ENCODE measurements at places on chromosomes 3 and 15.

DNA sequence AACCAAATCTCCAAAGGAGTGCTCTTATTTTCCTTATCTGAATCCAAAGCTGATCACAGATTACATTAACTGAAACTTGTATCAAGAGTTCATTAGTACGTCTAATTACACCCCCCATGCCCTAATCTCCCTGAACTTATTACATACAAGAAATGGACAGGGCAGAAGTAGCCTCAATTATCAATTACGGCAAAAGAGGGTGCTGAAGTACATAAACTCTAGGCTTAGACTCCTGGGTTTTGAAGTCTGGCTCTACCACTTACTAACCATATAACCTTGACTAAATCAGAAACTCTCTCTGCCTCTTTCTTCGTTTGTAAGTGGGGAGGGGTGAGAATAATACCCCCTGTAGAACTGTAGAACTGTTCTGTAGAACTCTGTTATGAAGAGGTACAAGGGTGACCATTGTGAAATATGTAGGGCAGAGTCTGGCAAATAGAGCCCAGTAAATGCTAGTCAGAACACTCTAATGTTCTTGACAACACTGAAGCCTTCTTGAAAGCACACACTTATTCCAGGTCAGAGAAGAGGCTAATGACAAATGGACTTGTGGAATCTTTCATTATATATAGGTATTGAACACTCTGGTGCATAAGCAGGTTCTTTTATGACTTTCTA is 19.6 kb upstream of the OR5K4 start:
- no peak for DNase-seq

- DNase-seq: no peak
Measured at GRCh38 chr15:55222588-55222987, 25.8 kb upstream of the RSL24D1 start.

DNA sequence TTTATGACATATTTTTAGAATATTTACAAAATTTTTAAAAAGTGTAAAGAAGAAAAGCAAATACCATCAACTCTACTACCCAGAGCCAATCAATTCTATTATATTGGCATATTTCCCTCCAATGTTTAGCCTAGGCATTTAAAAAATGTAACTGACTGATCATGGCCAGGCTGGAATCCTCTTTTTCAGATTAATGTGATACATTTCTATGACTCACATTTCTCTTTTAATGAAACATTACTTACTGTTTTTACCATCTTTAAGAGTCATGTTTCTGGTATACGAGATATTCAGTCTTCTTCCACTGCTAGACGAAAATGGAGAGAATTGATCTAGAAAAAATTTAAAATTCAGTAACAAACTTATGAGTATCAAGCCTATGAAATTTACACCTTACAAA is 53.4 kb upstream of the DCUN1D1 start:
- no peak for DNase-seq

DNA sequence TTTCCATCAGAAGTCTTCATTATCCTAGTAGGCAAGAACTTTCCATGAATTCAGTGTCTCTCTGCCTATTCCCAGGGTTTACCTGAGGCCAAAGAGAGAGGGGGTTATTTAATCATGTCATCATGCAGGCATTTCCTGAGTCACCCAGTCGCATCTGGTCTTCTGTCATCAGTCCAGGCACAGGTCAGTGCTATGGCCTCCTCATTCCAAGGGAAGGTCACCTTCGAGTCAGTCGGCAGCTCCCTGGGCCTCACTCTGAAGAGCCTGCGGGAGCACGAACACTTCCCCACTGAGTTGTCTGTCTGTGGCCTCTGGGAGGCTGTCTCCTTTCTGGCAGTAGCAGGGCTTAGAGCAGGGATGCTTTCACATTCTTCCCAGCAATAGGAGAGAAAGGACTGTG is 26.2 kb upstream of the LRTM1 start:
- no peak for DNase-seq

GRCh38 chr3:174820885-174821284 is 38.2 kb upstream of the NAALADL2 start:
- no peak for DNase-seq

DNA sequence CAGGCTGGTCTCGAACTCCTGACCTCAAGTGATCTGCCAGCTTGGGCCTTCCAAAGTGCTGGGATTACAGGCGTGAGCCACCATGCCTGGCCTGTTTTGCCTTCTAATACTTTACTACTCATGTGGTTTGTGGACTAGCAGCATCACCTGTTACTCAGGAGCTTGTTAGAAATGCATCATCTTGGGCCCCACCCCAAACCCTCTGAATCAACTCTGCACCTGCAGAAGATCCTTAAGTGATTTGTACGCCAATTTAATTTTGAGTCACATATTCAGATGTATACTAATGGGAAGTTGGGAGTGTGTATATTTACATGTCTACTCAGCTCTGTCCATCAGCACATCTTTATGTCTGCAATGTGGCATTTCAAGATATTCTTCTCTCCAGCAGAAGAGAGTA is 6.1 kb downstream of the TBC1D21 start:
- no peak for DNase-seq

DNA sequence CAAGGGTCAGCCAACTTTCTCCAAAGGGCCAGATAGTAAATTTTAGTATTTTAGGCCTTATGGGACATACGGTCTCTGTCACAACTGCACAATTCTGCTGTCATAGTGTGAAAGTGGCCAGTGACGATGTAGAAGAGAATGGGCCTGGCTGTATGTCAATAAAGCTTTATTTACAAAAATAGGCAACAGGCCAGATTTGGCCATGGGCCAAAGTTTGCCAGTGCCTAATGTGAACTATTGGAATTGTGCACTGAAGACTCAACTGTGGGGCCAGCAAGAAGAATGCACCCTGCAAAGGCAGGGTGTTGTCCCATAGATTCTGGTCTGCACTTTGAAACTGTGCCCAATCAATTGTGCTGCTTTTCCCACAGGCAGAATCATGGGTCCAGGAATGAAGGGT is 69.4 kb upstream of the PRR23E start:
- DNase-seq: no peak

DNA sequence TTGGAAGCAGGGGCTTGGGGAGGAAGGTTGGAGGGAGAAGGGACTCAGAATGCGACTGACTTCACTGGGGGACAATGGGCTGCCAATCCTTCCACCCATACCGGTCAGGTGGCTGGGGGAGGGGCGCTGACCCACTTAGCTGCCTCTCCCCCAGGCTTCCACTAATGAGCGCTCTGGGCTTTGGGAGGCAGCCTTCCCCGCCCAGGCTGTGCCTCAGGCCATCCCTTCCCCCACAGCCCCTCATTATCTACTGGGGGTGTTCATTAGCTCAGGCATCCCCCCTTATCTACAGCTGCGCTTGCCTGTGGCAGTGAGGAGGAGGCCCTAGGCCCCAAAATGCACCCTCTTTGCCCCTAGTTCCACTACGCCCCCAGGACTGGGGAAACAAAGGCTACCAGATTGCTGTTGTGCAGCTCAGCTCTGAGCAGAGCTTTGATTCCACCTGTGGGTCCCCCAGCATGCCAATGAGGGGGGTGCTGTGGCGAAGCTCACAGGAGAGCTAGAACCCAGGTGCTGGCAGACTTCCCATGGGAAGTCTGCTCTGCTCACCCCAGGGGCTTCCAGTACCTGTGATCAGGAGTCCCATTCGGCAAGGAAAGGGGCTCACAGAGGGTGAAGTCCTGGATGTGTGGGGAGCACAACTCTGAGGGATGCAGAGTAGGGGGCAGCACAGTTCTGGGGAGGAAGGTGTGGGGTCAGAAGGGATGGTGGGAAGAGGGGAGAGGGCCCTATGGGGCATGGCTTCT is 29.4 kb upstream of the SEMA3F start:
- DNase-seq: no peak

DNA sequence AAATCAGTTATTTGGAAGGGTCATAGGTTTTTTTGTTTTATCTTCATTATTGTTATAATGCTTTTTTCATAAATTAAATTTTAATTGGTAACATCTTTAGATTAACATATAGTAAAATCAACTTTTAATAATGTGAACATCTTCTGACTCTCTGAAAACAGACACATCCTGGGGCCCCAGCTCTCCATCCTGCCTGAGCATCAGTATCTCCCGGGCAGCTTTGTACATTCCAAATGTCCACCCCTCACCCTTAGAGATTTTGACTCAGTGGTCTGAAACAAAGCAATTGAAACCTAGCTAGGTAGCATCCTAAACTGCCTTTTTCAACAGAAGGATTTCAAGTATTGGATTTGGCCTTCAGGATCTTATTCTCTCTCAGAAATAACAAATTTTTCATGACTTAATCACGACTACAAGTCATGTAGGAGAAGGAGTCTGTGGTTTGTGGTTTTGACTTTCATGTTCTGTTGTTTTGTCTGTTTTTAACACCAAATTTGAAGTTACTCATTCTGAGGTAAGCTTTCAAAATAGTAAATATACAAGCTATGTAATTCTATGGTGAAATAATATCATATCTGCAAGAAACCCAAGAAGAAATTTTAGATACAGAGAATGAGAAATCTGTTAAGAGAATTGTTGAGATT is 147.3 kb upstream of the UBE2E2 start:
- no peak for DNase-seq

GRCh38 chr3:168850109-168850508 is 754.4 kb upstream of the GOLIM4 start:
- DNase-seq: no peak

GRCh38 chr3:62749657-62750056 is 125.6 kb downstream of the CADPS start:
- DNase-seq: no peak

- no peak for DNase-seq
Measured at GRCh38 chr15:47266566-47266965, 450.7 kb upstream of the SEMA6D start.

- no peak for DNase-seq
Measured at GRCh38 chr3:114804099-114804498, 343.0 kb downstream of the ZBTB20 start.

- no peak for DNase-seq
Measured at GRCh38 chr15:100903168-100903554, 16.0 kb upstream of the LRRK1 start.

DNA sequence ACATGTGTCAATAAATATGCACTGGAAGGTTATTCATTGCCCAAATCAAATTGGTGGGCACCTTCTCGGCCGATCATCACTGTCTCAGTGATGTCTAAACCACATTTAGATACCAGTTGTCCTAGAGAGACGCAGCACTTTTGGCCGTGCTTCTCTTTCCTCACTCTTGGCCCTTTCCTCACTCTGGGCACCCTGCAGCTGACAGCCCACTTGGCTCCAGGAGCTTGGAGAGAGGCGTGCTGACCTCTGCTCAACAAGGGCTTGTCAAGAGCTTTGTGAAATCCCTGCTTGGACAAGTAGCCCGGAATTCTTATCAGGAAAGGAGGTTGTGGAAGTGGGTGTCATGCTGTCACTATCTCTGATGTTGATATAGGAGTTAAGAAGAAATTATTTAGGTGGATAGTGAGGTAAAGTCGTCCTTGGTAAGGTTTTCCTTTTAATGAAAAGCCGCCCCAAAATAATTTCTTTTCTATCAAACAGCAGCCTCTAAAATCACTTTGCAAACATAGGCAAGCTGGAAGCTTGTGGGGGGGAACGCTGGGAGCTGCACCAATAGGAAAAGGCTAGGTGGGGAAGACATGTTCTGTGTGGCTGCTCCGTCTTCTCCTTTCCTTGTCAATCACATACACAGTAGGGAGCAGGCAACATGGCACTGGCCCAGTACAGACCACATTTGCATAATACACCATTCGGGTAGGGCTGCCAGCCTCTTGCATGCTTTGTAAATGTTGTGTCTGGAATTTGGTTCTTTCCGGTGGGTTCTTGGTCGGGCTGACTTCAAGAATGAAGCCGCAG is 126.8 kb upstream of the UBE3A start:
- no peak for DNase-seq

- DNase-seq: no peak
Measured at GRCh38 chr15:32099097-32099785, 68.9 kb downstream of the CHRNA7 start.

GRCh38 chr3:88262527-88262926 is 112.8 kb downstream of the C3orf38 start:
- no peak for DNase-seq

DNA sequence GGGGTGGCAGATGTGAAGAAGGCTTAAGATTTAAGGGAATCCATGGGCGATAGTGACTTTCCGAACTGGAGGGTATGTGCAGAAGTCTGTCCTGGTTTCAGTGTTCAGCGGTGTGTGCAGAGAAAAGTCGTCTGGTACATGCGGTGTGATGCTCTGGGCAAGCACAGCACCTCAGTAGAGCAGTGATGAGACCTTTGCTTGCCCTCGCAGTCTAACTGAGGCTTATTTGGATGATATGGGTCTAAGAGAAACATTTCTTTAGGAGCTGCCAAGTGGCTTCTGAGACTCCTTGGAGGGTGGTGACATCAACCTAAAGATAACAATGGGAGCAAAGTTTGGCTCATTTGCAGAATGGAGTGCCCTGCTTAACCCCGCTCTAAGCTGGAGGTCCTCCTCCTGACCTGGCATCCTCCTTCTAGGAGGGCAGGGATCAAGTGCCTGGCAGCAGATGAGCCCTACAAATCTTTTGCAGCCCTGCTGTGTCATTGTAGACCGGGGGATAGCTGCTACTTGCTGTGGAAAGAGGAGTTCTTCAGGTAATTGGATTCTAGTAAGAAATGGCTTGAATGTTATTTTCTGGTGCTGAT is 228.1 kb upstream of the AZI2 start:
- no peak for DNase-seq

DNA sequence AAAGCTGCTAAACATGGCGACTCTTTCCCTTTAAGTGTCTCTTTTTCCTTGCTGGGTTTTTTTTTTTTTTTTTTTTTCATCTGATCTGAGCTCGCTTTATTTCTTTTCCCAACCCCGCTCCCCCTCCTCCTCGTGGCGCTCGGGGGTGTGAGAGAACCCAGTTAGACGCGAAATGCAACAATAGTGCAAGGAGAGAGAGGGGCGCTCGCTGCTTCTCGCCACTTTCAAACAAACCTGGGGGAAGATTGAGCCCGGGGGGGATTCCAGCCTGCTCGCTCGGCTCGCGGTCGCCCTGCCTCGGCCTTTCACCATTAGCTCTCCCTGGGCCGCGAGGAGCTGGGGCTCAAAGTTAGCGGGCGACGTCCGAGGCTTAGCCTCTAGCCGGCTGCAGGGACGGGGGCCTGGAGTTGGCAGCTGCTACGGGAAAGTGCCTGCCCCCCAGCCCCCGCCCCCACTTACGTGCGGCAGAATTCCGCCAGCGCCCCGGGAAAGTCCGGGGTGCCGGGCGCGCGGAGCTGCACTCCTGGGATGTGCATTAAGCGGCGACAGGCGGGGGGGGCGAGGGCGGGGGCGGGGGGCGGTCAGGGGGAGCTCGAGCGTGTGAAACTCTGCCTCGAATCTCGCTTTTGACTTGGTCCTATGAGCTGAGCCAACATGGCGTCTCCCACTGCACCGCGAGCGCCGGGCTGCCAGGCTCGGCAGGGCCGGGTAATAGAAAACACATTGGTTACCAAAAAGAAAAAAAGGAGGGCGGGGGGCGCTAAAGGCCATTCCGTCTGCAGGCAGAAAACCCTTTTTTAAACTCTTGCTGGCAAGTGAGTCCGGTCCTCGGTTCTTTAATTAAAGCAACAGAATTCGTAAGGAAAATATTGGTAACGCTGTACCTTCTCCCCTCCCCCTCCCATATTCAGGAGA is 10.4 kb downstream of the NR2F2 start:
- no peak for DNase-seq

- DNase-seq: no peak
Measured at GRCh38 chr3:118977671-118978392, 56.8 kb downstream of the IGSF11 start.

Measured in stimulated activated CD8-positive, alpha-beta memory T cell treated with anti-CD3 and anti-CD28 coated beads, Interleukin-4, amount 100 ng/mL, for 4 hours (primary cell).